ENCODE measurements at places on chromosomes 16 and 17. TPM values are rescaled to one million over a fixed set of nuclear protein-coding genes. Genes with fewer than 3 reads are reported as not detected.

DNA sequence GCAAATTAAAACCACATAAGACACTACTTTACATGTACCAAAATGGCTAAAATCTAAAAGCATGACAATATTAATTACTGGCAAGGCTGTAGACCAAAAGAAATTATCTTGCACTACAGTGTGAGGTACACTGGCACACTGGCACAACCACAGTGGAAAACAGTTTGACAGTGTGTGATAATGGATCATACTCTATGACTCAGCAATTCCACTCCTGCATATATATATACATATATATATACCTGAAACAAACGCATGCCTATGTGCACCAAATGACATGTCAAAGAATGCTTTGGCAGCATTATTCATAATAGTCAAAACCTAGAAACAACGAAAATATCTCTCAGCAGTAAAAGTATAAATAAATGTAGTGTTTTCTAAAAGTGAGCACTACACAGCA is 4.6 kb upstream of the DYNLRB2 start:
- H3K4me1 ChIP-seq: peaks cover 11% of the 10 kb centered on the region
- H3K27me3 ChIP-seq: no peaks in the 10 kb centered on the region
- no peak for DNase-seq
- H3K4me3 ChIP-seq: no peak overlapping the region
- no peaks in the 10 kb centered on the region for H3K36me3 ChIP-seq
- no peak overlapping the region for H3K27ac ChIP-seq

- H3K36me3 ChIP-seq: no peaks in the 10 kb centered on the region
- H3K27me3 ChIP-seq: no peaks in the 10 kb centered on the region
- peaks cover 17% of the 10 kb centered on the region for H3K4me1 ChIP-seq
- H3K4me3 ChIP-seq: no peak overlapping the region
- H3K27ac ChIP-seq: no peak overlapping the region
Measured at GRCh38 chr17:65749479-65749878, 188.0 kb upstream of the AXIN2 start.

DNA sequence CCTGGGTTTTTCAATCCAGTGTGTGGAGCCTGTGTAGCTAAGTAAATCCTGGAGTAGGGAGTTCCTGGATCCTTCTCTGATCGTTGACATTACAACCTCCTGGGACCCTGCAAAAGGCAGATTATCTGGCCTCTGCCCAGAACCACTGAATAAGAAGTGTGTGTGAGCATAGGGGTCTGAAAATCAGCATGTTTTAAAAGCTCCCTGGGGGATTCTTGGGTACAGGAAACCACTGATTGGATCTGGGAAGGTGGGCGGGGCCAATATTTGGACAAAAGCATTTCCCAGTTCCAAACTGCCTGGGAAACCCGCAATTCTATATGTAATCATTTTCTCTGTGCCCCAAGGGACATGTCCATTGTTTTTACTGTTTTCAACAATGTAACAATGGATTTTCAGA is 27.2 kb upstream of the BEAN1 start:
- no peak overlapping the region for H3K27ac ChIP-seq
- no peaks in the 10 kb centered on the region for H3K36me3 ChIP-seq
- H3K4me3 ChIP-seq: no peak overlapping the region
- no peaks in the 10 kb centered on the region for H3K27me3 ChIP-seq
- DNase-seq: peak; percentile 47
- no peaks in the 10 kb centered on the region for H3K4me1 ChIP-seq

- H3K4me3 ChIP-seq: no peak overlapping the region
- no peak for DNase-seq
- no peak overlapping the region for H3K27ac ChIP-seq
- no peaks in the 10 kb centered on the region for H3K27me3 ChIP-seq
- H3K36me3 ChIP-seq: no peaks in the 10 kb centered on the region
Measured at GRCh38 chr16:88349903-88350900, 32.6 kb upstream of the ZNF469 start.

GRCh38 chr17:8176197-8176940 is at the start of gene TMEM107:
Gene TMEM107, minus strand, starts transcription at chr17:8176380. Its CDS starts 94 bp downstream, at chr17:8176286.
- no peaks in the 10 kb centered on the region for H3K27me3 ChIP-seq
- H3K4me1 ChIP-seq: peaks cover 22% of the 10 kb centered on the region
- DNase-seq: peak; percentile 87
- H3K27ac ChIP-seq: peak within 1 kb of the TSS; percentile 37
- H3K4me3 ChIP-seq: peak within 1 kb of the TSS; percentile 49

GRCh38 chr17:50837980-50838954 is 2.9 kb downstream of the WFIKKN2 start:
- no peak overlapping the region for H3K4me3 ChIP-seq
- no peaks in the 10 kb centered on the region for H3K27me3 ChIP-seq
- no peaks in the 10 kb centered on the region for H3K4me1 ChIP-seq
- no peak for DNase-seq
- H3K27ac ChIP-seq: no peak overlapping the region

GRCh38 chr16:49416001-49416675 is 42.5 kb downstream of the C16orf78 start:
- H3K27me3 ChIP-seq: peaks cover 14% of the 10 kb centered on the region
- DNase-seq: no peak
- H3K4me1 ChIP-seq: no peaks in the 10 kb centered on the region
- H3K4me3 ChIP-seq: no peak overlapping the region
- no peaks in the 10 kb centered on the region for H3K36me3 ChIP-seq

DNA sequence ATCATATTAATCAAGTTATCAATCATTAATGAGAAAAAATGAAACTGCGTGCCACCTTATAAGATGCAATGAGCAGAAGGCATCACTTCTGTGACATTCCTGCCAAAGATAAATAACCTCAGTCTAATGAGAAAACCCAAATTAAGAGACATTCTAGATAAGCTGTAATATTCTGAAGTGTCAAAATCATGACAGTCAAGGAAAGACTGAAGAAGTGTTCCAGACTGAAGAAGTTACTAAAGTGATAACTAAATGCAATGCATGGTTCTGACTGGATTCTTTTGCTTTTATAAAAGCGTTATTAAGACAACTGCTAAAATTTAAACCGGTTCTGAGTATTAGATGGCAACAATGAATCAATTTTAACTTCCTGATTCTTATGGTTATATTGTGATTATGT is 30.9 kb downstream of the BRIP1 start:
- no peaks in the 10 kb centered on the region for H3K27me3 ChIP-seq
- H3K36me3 ChIP-seq: peaks cover 49% of the 10 kb centered on the region
- no peak for DNase-seq
- no peak overlapping the region for H3K4me3 ChIP-seq

Gene SLC6A2
- total RNA-seq: not detected

GRCh38 chr16:63880948-63881347 is 1240.9 kb downstream of the CDH11 start:
- no peaks in the 10 kb centered on the region for H3K27me3 ChIP-seq
- H3K4me3 ChIP-seq: no peak overlapping the region
- H3K27ac ChIP-seq: no peak overlapping the region
- DNase-seq: no peak

DNA sequence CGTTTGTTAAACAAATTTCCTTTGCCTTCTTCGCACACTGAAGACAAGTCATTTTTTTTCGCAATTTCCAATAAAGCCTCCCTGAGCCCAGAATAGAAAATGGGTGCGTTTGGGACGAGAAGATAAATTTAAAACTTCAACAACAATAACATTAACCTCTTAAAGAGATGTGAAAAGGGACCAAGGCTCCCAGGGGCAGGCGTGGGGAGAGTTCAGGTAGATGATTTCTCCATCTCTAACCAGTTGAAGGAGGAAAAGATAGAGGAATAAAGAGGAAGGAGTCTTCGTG is 1.3 kb upstream of the HOXB4 start:
- H3K4me1 ChIP-seq: peaks cover 33% of the 10 kb centered on the region
- H3K4me3 ChIP-seq: no peak overlapping the region
- H3K27ac ChIP-seq: no peak overlapping the region
- no peak for DNase-seq
- peaks cover 3% of the 10 kb centered on the region for H3K36me3 ChIP-seq

DNA sequence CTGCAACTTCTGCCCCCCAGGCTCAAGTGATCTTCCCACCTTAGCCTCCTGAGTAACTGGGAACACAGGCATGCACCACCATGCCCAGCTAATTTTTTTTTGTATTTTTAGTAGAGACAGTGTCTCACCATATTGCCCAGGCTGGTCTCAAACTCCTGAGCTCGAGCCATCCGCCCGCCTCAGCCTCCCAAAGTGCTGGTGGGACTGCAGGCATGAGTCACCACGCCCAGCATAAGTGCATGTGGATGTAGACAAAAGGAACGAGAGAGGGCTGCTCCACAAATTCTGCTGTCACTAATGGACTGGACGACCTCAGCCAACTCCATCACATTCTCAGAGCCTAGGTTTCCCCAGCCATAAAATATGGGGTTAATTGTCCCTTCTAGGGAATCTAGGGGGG is 7.7 kb upstream of the SP2 start:
- H3K4me1 ChIP-seq: no peaks in the 10 kb centered on the region
- H3K36me3 ChIP-seq: no peaks in the 10 kb centered on the region
- H3K27ac ChIP-seq: no peak overlapping the region
- no peak for DNase-seq
- no peaks in the 10 kb centered on the region for H3K27me3 ChIP-seq

Gene SLFN12
- 56.1 TPM for total RNA-seq

Gene ABCC12
- total RNA-seq: not detected

- H3K27ac ChIP-seq: no peak overlapping the region
- no peaks in the 10 kb centered on the region for H3K36me3 ChIP-seq
- H3K4me3 ChIP-seq: no peak overlapping the region
- no peak for DNase-seq
- no peaks in the 10 kb centered on the region for H3K4me1 ChIP-seq
- H3K27me3 ChIP-seq: 0 out of 2 replicates have a peak, but pooled peaks cover 3% of the 10 kb centered on the region
Measured at GRCh38 chr17:56149266-56150036, 3.8 kb upstream of the ANKFN1 start.

DNA sequence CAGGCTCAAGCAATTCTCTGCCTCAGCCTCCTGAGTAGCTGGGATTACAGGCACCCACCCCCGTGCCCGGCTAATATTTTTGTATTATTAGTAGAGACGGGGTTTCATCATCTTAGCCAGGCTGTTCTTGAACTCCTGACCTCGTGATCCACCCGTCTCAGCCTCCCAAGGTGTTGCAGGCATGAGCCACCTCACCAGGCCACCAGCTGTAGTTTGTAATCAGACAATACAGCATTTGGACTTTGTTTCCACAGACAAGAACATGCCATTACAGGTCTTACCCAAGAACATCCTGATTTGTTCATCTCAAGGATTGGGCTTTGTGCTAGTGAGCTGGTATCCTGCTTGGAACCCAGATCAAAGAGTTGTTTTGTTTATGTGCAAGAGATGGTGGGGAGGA is 30.1 kb downstream of the C17orf100 start:
- no peak overlapping the region for H3K4me3 ChIP-seq
- no peak overlapping the region for H3K27ac ChIP-seq
- no peaks in the 10 kb centered on the region for H3K36me3 ChIP-seq

DNA sequence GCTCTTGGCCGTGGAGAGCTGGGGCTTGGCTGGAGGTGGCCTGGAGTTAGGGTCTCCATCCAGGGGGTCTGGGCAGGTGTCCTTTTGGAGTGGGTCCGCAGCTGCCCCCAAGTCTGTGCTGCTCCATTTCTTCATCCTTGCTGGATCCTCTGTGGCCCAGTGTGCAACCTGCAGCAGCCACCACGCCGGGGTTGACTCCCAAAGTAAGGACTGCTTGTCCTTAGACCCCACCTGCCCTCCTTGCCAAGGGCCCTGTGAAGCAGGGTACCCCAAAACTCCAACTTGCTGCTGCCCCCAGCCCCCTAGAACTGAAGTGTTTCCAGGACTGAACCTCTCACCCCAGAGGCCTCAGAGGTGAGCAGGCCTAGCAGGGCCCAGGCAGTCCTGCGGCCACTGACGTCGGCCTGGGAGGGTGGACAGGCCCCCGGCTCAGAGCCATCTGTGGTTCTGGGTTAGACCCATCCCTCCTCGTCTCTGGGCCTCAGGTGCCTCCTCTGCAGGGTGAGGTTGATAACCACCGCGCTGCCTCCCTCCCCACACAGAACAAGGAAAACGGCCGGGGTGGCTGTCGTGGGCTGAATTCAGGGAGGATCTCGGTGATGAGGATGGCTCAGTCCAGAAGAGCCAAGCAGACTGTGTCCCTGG is 16.9 kb downstream of the TRPV1 start:
- H3K4me1 ChIP-seq: no peaks in the 10 kb centered on the region
- H3K4me3 ChIP-seq: no peak overlapping the region
- no peaks in the 10 kb centered on the region for H3K27me3 ChIP-seq
- H3K27ac ChIP-seq: no peak overlapping the region

- H3K4me1 ChIP-seq: peaks cover 13% of the 10 kb centered on the region
- no peak overlapping the region for H3K27ac ChIP-seq
- no peaks in the 10 kb centered on the region for H3K27me3 ChIP-seq
- no peak for DNase-seq
- H3K36me3 ChIP-seq: peaks cover 71% of the 10 kb centered on the region
Measured at GRCh38 chr16:70158261-70158939, 15.2 kb upstream of the CLEC18C start.

Gene RPH3AL
- 2.5 TPM for total RNA-seq

DNA sequence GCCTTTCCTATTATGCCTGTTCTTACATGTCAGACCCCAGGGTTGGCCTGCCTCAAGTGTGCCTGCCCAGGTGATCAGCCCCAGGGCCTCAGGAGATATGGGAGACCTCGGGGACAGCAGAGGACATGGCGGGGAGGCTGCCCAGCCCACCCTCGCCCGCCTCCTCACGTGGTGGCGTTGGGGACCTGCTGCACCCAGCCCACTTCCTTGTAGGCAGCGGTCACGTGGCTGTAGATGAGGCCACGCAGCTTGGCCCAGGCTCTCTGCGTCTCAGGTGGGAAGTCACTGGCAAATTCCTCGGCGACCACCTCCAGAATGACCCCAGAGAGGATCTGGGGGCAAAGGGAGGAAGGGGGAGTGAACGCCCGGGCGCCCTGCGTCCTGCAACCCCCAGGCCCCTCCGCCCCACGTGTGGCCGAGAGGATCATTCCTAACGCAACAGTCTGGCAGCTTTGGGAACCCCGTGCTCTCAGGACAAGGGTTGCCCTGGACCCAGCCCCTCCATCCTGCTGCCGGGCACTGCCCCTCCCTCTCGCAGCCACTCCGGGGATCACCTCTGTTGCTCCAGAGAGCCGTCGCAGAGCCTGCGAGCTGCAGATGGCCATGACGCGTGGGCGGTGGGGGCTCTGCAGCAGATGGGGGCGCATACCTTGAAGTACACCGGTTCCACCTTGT is 6.6 kb downstream of the CYGB start:
- peaks cover 57% of the 10 kb centered on the region for H3K4me1 ChIP-seq
- H3K27me3 ChIP-seq: no peaks in the 10 kb centered on the region
- H3K27ac ChIP-seq: peak overlapping the region; percentile 88
- no peak overlapping the region for H3K4me3 ChIP-seq

- no peak overlapping the region for H3K4me3 ChIP-seq
- no peak overlapping the region for H3K27ac ChIP-seq
- peaks cover 14% of the 10 kb centered on the region for H3K36me3 ChIP-seq
- no peaks in the 10 kb centered on the region for H3K27me3 ChIP-seq
- peaks cover 6% of the 10 kb centered on the region for H3K4me1 ChIP-seq
Measured at GRCh38 chr16:88658714-88659113, 4.2 kb downstream of the MVD start.

DNA sequence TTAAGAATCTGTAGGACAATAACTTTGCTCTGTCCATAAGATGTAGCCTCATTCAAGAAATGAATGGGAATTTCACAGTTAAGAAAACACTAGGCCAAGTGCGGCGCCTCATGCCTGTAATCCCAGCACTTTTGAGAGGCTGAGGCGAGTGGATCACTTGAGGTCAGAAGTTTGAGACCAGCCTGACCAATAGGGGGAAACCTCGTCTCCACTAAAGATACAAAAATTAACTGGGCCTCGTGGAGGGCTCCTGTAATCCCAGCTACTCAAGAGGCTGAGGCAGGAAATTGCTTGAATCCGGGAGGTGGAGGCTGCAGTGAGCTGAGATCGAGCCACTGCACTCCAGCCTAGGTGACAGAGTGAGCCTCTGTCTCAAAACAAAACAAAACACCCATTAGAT is 19.9 kb upstream of the RSL1D1 start:
- no peaks in the 10 kb centered on the region for H3K27me3 ChIP-seq
- no peak for DNase-seq
- no peak overlapping the region for H3K27ac ChIP-seq
- peaks cover 8% of the 10 kb centered on the region for H3K4me1 ChIP-seq
